Upper lobe of left lung (tissue), 6 donors: ENCODE measurements at places on chromosomes 12 and 14.

DNA sequence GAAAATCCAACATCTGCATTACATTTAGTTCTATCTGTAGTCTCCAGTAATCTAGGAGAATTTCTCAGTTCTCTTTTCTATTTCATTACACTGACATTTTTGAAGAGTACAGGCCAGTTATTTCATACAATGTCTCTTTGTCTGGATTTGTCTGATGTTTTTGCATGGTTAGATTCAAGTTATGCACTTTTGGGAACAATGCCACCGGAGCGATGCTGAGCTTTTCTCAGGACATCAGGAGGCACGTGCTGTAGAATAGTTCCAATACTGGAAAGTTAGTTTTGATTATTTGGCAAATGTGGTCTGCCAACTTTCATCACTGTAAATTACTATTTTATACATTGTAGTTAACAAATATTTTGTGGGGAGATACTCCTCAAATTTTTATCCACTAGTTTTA, 43.1 kb downstream of the ALDH1L2 start:
- H3K4me3 ChIP-seq = no peak overlapping the region
- no peaks in the 10 kb centered on the region for H3K4me1 ChIP-seq
- H3K27me3 ChIP-seq = no peaks in the 10 kb centered on the region
- no peak for DNase-seq
- no peaks in the 10 kb centered on the region for H3K36me3 ChIP-seq
- H3K27ac ChIP-seq = no peak overlapping the region

DNA sequence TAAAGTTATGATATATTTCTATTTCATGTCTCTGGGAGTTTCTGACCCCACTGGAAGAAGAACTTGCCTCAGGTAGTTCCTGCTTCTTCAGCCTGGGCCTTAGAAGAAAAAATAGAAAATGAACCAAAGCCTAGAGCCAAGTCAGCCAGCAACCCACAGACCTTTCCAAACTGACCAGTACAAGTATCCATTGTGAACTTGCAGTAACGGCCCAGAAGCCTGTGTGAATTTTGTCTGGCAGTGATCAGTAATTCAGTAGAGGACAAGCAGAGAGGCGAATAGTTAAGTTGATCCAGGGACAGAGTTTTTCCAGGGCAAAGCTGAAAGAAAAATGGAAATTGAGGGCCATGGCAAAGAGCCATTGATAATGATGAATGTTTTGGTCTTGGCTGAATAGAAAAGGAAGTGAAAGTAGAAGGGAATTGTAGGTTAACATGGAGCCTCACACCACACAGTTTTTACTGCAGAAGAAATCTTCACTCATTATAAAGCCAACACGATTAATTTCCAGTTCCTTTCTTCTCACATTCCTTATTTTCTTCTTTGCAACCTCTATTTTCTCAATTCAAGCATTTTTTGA, 311.8 kb downstream of the BTG1 start:
- no peaks in the 10 kb centered on the region for H3K27me3 ChIP-seq
- H3K4me3 ChIP-seq = no peak overlapping the region
- no peaks in the 10 kb centered on the region for H3K4me1 ChIP-seq
- H3K36me3 ChIP-seq = no peaks in the 10 kb centered on the region

- H3K4me3 ChIP-seq = no peak overlapping the region
- no peak for DNase-seq
- H3K27ac ChIP-seq = no peak overlapping the region
- H3K36me3 ChIP-seq = no peaks in the 10 kb centered on the region
- no peaks in the 10 kb centered on the region for H3K27me3 ChIP-seq
Observed at GRCh38 chr12:58026897-58027891, 85.8 kb downstream of the ATP23 start.

- no peaks in the 10 kb centered on the region for H3K27me3 ChIP-seq
- DNase-seq = peak; percentile 82
- H3K27ac ChIP-seq = peak overlapping the region; percentile 53
- H3K36me3 ChIP-seq = no peaks in the 10 kb centered on the region
Observed at GRCh38 chr14:23047751-23048693, 6.0 kb downstream of the PSMB11 start.

- DNase-seq = no peak
- H3K27ac ChIP-seq = no peak overlapping the region
- H3K27me3 ChIP-seq = no peaks in the 10 kb centered on the region
- H3K4me3 ChIP-seq = no peak overlapping the region
- no peaks in the 10 kb centered on the region for H3K36me3 ChIP-seq
Observed at GRCh38 chr14:54501480-54501879, 8.2 kb upstream of the CGRRF1 start.

DNA sequence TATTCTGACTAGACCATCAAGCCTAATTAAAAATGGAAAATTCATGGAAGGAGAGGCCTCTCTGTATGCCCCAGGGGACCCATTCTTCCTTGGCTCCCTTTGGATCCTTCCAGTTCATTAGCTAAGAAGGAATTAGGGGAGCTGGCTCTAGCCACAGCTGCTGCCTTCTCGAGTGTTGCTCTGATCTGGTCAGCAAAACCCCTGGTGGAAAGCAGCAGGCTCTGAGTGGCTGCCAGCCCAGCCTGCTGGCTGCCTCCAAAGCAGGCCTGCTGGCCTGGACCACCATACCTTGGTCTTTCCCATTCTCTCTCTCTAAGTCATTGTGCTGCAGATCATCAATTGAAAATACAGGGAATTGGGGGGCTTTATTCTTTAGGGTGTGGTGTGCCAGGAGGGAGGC, 29.0 kb upstream of the AKAP6 start:
- no peak for DNase-seq
- no peaks in the 10 kb centered on the region for H3K4me1 ChIP-seq
- H3K36me3 ChIP-seq = no peaks in the 10 kb centered on the region
- H3K27ac ChIP-seq = no peak overlapping the region

DNA sequence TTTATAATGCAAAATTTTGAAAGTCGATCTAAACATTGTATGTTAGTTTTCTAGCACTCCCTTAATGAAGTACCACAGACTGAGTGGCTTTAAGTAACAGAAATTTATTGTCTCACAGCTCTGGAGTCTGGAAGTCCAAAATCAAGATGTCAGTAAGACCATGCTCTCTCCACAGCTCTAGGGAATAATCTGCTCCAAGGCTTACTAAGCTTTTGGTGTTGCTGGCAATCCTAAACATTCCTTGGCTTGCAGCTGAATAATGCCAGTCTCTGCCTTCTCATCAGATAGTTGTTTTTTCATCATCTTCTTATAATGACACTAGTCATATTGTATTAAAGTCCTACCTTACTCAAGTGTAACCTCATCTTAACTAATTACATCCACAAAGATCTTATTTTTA, 102.2 kb downstream of the RASSF9 start:
- no peaks in the 10 kb centered on the region for H3K27me3 ChIP-seq
- no peak overlapping the region for H3K4me3 ChIP-seq
- no peak for DNase-seq

DNA sequence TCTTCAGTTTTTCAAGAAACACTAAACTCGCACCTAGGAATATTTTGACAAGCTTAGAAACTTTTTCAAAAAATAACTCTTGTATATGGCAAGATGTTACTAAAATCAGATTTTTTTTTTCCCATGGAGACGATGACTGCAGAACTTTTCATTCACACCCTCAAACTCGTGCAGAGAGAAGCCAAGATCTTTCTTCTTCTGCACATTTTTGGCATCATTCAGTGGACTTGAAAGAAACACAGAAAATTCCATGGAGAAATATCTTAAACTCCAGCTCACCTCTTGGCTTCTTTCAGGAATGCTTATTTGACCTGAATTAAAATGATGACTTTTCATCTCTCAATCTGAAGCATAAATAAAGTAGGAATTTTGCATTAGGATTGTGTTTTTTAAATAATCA, 919.4 kb downstream of the NRXN3 start:
- H3K27me3 ChIP-seq = no peaks in the 10 kb centered on the region
- no peaks in the 10 kb centered on the region for H3K36me3 ChIP-seq
- H3K4me3 ChIP-seq = no peak overlapping the region
- no peaks in the 10 kb centered on the region for H3K4me1 ChIP-seq
- DNase-seq = no peak

- no peak overlapping the region for H3K27ac ChIP-seq
- no peak for DNase-seq
- no peaks in the 10 kb centered on the region for H3K27me3 ChIP-seq
- H3K4me3 ChIP-seq = no peak overlapping the region
Observed at GRCh38 chr12:32918890-32919801, 22.6 kb upstream of the PKP2 start.

DNA sequence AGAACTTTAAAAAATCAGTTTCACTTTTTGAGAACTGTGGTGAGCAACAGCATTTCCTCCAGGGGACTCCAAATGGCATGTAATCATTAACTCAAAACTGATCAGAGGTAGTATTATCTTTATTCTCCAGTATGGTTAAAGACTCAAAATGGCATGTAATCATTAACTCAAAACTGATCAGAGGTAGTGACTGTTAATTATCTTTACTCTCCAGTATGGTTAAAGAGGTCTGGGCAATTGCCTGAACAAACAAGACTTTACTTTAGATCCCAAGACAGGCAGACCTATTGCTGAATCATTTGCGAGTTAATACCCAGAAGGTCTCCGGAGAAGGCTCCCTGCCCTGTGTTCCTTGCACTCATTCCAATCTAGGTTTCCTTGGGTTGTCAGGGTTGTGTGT, 6.6 kb upstream of the ACADS start:
- DNase-seq = no peak
- H3K27me3 ChIP-seq = no peaks in the 10 kb centered on the region
- H3K4me1 ChIP-seq = peaks cover 12% of the 10 kb centered on the region
- no peak overlapping the region for H3K27ac ChIP-seq
- peaks cover 92% of the 10 kb centered on the region for H3K36me3 ChIP-seq

- no peaks in the 10 kb centered on the region for H3K4me1 ChIP-seq
- no peak overlapping the region for H3K4me3 ChIP-seq
- H3K27ac ChIP-seq = no peak overlapping the region
Observed at GRCh38 chr12:126588586-126589249, 1523.5 kb downstream of the AACS start.

- no peaks in the 10 kb centered on the region for H3K36me3 ChIP-seq
- H3K4me1 ChIP-seq = no peaks in the 10 kb centered on the region
- no peaks in the 10 kb centered on the region for H3K27me3 ChIP-seq
Observed at GRCh38 chr14:59406454-59407245, 58.5 kb downstream of the GPR135 start.

- peaks cover 10% of the 10 kb centered on the region for H3K4me1 ChIP-seq
- H3K4me3 ChIP-seq = peak overlapping the region; percentile 98
- no peaks in the 10 kb centered on the region for H3K27me3 ChIP-seq
Observed at GRCh38 chr14:99971941-99972747, 93.1 kb upstream of the EVL start.

DNA sequence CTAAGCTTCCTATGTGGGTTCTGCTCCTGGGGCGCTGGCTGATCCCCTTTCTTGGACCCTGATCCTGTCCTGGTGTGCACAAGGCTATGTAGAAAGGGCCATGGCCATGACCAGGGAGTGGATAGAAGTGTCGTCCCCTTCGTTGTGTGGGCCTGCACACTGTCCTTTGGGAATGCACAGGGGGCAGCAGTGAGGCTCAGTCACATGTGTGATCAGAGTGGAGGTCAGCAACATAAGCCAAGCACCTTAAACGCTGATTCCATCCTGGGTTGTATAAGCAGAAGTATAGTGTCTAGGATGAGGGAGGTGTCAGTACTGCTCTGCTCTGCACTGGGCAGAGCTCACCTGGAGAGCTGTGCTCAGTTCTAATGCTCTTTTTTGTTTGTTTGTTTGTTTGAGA, 48.4 kb downstream of the ESRRB start:
- no peak overlapping the region for H3K4me3 ChIP-seq
- no peak for DNase-seq
- no peaks in the 10 kb centered on the region for H3K27me3 ChIP-seq
- no peak overlapping the region for H3K27ac ChIP-seq
- H3K36me3 ChIP-seq = no peaks in the 10 kb centered on the region

- no peak overlapping the region for H3K4me3 ChIP-seq
- DNase-seq = no peak
- H3K27me3 ChIP-seq = no peaks in the 10 kb centered on the region
- no peak overlapping the region for H3K27ac ChIP-seq
- H3K4me1 ChIP-seq = no peaks in the 10 kb centered on the region
Observed at GRCh38 chr14:25108291-25108690, 58.3 kb upstream of the STXBP6 start.

- H3K27ac ChIP-seq = no peak overlapping the region
- no peak overlapping the region for H3K4me3 ChIP-seq
- H3K27me3 ChIP-seq = no peaks in the 10 kb centered on the region
- no peaks in the 10 kb centered on the region for H3K4me1 ChIP-seq
- H3K36me3 ChIP-seq = no peaks in the 10 kb centered on the region
Observed at GRCh38 chr12:31018106-31018789, 55.4 kb upstream of the DDX11 start.

- no peaks in the 10 kb centered on the region for H3K36me3 ChIP-seq
- no peak overlapping the region for H3K27ac ChIP-seq
- no peaks in the 10 kb centered on the region for H3K27me3 ChIP-seq
- no peak for DNase-seq
- no peaks in the 10 kb centered on the region for H3K4me1 ChIP-seq
- H3K4me3 ChIP-seq = no peak overlapping the region
Observed at GRCh38 chr14:52108823-52109222, 40.0 kb upstream of the NID2 start.

DNA sequence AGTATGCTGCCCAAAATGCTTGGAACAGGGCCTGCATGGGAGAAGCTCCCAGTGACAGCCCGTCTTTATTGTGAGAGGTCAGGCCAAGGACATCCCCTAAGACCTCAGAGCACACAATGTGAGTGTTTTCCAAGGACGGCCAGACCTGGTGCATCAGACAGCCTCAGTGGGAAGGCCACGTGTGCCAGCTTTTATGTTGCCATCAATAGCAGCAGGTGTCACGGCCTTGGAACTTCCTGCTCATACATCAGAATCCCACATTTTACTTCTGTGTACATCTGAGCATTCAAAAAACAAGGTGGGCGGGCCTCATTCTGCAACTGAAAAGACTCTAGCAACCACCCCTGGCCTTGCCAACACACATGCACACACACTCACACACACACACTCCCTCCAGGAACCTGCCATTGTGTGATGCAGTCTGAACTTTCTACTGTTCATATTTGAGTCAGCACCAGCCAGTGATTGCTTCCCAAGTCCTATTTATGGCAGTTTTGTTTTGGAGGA, 753.1 kb upstream of the TBX3 start:
- H3K4me1 ChIP-seq = peaks cover 3% of the 10 kb centered on the region
- H3K27ac ChIP-seq = no peak overlapping the region
- H3K4me3 ChIP-seq = no peak overlapping the region
- no peaks in the 10 kb centered on the region for H3K27me3 ChIP-seq
- H3K36me3 ChIP-seq = no peaks in the 10 kb centered on the region

DNA sequence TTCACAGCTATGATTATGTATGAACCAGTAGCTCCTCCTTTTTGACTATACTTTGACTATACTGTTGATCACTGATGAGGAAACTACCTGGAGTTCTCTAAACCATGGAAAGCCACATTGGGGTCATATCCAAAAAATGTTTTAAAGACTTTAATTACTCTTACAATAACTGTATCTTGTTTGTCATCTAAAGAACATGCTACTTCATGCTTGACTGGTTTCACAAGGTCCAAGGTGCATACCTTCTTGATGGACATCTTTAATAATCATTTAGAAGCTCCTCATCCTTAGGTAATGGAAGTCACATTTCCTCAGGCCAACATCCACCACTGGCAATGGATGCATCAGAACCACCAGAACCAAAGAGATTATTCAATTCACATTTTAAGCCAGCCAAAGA, 29.9 kb downstream of the WASHC3 start:
- no peaks in the 10 kb centered on the region for H3K4me1 ChIP-seq
- no peak overlapping the region for H3K4me3 ChIP-seq
- DNase-seq = no peak
- H3K27ac ChIP-seq = no peak overlapping the region
- peaks cover 28% of the 10 kb centered on the region for H3K36me3 ChIP-seq
- H3K27me3 ChIP-seq = no peaks in the 10 kb centered on the region

- H3K27me3 ChIP-seq = no peaks in the 10 kb centered on the region
- H3K36me3 ChIP-seq = no peaks in the 10 kb centered on the region
- no peak overlapping the region for H3K4me3 ChIP-seq
Observed at GRCh38 chr12:15522574-15523187, 200.4 kb downstream of the PTPRO start.

GRCh38 chr12:29591140-29592020, 93.9 kb upstream of the OVCH1 start:
- no peak for DNase-seq
- no peaks in the 10 kb centered on the region for H3K4me1 ChIP-seq
- H3K36me3 ChIP-seq = no peaks in the 10 kb centered on the region
